ENCODE measurements at places on chromosomes 11 and 22. TPM values are rescaled to one million over a fixed set of nuclear protein-coding genes. Genes with fewer than 3 reads are reported as not detected.

DNA sequence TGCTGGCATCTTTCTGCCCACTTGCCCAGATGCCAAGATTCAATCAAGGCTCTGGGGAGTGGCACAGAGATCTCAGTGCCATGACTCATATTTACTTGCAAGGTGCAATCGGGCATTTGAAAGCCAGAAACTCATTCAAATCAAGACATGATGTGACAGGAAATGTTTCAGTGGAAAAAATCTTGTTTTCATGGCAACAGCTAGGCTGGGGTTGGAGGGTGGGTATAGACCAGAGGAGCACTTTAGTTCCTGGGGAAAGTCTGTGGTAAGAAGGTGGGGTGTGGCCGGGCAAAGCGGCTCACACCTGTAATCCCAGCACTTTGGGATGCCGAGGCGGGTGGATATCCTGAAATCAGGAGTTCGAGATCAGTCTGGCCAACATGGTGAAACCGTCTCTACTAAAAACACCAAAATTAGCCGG, 1.2 kb downstream of the MAJIN start:
- no peak for DNase-seq

- no peak for DNase-seq
Measured at GRCh38 chr11:45683271-45684058, 18.0 kb upstream of the CHST1 start.

- no peak for DNase-seq
Measured at GRCh38 chr11:14593671-14594070, 49.9 kb upstream of the PDE3B start.

Gene ABTB2
- total RNA-seq, result 2.1 TPM

Gene KCNK4
- total RNA-seq, result not detected

Data from body of pancreas (tissue), 4 donors.